Thoracic aorta (tissue), 2 donors: ENCODE measurements at places on chromosomes 3 and 15. TPM values are rescaled to one million over a fixed set of nuclear protein-coding genes. Genes with fewer than 3 reads are reported as not detected.

- DNase-seq: no peak
Measured at GRCh38 chr3:196044513-196044912, 37.4 kb downstream of the TFRC start.

- DNase-seq: no peak
Measured at GRCh38 chr3:73503781-73504180, 121.0 kb downstream of the PDZRN3 start.

- no peak for DNase-seq
Measured at GRCh38 chr3:13419505-13420044, 547 bp downstream of the NUP210 start.

DNA sequence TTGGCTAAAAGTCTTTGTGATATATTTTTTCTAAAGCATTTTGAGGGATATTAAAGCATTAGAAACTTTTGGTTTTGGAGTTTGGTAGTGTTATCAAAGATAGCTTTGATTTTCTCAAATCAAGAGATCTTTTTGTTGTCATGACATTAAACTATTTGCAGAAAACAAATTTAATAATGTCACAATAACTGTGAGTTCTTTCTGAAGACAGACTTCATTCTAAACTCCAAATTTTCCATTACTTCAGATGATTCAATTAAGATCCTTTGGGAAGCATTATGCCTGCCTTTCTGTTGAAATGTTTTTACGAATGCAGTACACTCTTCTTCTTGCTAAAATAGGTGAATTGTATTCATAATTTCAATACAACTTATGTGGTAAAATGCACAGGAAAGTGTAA lies 145.4 kb downstream of the ALCAM start:
- no peak for DNase-seq

GRCh38 chr3:58586776-58587192 lies 9.6 kb upstream of the FAM107A start:
- no peak for DNase-seq

- no peak for DNase-seq
Measured at GRCh38 chr3:14837878-14838258, 19.1 kb downstream of the FGD5 start.

- no peak for DNase-seq
Measured at GRCh38 chr3:42814914-42815507, 5.8 kb downstream of the ACKR2 start.

- DNase-seq: no peak
Measured at GRCh38 chr3:69907554-69907953, 92.0 kb upstream of the SAMMSON start.

DNA sequence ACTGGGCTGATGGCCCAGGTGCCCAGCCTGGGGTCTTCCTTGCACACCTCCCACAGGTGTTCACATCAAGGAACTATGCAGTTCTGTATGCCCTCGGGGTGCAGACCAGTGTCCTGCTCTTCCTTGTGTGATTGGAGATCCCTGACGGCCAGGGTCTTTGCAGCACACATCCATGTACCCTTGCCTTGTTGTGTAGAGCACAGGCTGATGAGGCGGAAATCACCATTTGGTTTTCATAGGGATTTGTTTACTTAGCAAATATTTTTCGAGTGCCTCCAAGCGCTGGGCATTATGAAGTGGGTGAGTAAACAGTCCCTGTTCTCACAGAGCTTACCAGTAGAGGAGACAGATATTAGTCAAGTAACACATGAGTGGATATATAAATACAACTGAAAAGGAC lies 209.3 kb upstream of the UMPS start:
- DNase-seq: no peak

- DNase-seq: no peak
Measured at GRCh38 chr15:58043192-58043903, 22.2 kb downstream of the ALDH1A2 start.

- DNase-seq: no peak
Measured at GRCh38 chr3:114848643-114849350, 298.3 kb downstream of the ZBTB20 start.

GRCh38 chr15:82585072-82585471 lies 44.8 kb upstream of the RPS17 start:
- DNase-seq: no peak

GRCh38 chr15:57213862-57214261 lies 162.4 kb upstream of the CGNL1 start:
- no peak for DNase-seq

GRCh38 chr3:169146866-169147237 lies 516.7 kb downstream of the MECOM start:
- no peak for DNase-seq

- no peak for DNase-seq
Measured at GRCh38 chr3:105527535-105527934, 160.8 kb downstream of the ALCAM start.

GRCh38 chr3:12041446-12042041 lies 37.4 kb downstream of the SYN2 start:
- no peak for DNase-seq

DNA sequence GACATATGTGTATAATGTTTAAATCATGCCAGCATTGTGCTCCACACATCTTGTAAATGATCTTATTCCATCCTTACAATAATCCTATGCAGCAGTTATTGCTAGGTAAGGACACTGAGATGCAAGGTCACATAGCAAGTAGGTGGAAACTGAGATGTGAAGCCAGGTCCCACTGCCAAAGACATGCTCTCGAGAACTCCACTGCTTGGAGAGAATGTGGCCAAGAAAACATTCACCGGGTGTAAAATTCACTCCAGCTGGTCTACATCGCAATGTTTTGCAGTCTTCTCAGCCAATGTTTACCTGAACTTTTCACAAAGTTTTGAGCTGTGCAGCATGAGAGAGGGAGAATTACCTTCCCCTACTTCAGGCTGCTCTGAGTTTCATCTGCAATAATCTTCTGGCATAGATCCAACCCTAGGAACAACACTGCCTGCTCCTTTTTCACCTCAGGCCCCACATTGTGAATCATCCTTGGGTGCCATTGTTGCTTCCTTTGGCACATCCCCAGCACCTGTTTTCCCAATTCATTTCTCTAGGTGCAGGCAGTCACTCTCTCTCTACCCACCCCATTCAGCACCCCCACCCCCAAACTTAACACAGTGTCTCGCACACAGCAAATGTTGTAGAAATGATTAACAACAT lies 53.5 kb upstream of the PRTG start:
- no peak for DNase-seq

GRCh38 chr3:129614435-129614834 lies 8.0 kb upstream of the PLXND1 start:
- no peak for DNase-seq

DNA sequence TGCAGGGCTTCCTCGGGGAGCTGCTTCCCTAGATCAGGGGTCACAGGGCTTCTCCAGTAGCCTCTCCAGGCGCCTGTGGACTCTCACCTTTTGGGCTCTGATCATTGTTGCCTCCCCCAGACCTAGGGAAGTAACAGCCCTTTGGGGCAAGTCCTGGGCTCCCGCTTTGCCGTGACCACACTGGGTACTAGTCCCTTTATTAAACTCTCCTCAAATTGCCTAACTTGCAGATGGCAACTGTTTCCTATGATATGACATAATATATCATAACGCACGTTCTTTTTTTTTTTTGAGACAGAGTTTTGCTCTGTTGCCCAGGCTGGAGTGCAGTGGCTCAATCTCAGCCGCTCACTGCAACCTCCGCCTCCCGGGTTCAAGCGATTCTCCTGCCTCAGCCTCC lies 17.9 kb upstream of the NRROS start:
- no peak for DNase-seq

DNA sequence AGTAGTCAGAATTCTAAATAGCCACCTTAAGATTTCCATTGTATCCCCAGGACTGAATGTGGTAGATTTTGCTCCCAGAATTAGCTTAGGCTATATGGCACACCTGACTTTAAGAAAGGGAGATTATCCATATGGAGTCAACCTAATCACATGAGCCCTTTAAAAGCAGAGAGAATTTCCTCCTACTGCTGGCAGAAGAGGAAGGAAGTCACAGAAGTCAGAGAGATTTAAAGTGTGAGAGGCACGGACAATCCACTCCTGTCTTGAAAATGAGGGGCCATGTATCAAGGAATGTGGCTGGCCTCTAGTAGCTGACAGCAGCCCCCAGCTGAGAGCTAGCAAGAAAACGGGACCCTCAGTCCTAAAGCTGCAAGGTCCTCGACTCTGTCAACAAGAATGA lies 26.8 kb downstream of the LRRC31 start:
- DNase-seq: no peak

- DNase-seq: no peak
Measured at GRCh38 chr3:100465892-100466777, 26.3 kb upstream of the TMEM45A start.

DNA sequence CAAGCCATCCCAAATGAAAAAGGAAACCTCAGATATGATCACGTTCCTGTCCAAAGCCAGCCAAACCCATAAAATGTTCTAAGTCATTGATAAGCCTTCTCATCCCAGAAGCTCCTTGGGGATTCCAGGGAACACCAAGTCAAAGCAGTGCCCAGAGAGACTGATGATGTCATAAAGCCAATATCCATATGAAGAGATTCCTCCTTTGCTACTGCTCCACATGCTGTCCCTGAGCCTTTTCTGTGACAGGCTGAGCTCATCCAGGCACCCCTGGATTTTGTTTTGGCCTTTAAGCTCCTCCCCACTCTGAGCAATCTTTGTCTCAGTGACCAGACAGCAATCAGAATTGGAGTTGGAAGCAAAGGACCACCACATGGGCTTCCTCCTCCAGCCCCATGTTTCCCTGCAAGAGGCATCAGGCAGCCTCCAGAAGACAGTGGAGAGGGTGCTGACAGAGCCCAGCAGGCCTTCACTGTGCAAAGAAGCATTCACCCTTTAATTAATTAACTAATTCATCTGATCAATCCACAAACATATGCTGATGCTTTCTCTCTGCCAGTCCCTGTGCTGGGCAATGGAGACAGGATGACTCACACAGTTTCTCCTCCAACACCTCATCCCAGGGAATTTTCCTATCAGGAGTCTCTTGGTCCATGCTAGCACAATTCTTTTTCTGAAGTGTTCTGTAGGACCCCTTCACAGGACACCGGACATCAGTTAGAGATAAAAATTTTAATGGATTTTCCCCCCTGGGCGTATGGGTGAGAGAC lies 25.0 kb downstream of the MEX3B start:
- no peak for DNase-seq

GRCh38 chr3:133396906-133397305 lies 3.0 kb upstream of the BFSP2 start:
- DNase-seq: no peak

DNA sequence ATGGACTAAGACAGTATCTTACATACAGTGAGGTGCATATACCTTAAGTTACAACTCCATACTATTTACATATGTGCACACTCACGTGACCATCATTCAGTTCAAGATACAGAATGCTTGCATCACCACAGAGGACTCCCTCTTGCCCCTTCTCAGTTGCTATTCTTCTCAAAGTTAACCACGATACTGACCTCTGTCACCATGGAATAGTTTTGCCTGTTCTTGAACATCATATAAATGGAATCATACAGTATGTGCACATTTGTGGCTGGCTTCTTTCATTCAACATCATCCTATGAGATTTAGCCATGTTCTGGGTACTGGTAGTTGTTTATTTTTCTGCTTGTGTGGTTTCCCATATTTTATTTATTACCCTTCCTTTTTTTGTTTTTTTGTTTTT lies 10.4 kb upstream of the ZSCAN2 start:
- DNase-seq: no peak

DNA sequence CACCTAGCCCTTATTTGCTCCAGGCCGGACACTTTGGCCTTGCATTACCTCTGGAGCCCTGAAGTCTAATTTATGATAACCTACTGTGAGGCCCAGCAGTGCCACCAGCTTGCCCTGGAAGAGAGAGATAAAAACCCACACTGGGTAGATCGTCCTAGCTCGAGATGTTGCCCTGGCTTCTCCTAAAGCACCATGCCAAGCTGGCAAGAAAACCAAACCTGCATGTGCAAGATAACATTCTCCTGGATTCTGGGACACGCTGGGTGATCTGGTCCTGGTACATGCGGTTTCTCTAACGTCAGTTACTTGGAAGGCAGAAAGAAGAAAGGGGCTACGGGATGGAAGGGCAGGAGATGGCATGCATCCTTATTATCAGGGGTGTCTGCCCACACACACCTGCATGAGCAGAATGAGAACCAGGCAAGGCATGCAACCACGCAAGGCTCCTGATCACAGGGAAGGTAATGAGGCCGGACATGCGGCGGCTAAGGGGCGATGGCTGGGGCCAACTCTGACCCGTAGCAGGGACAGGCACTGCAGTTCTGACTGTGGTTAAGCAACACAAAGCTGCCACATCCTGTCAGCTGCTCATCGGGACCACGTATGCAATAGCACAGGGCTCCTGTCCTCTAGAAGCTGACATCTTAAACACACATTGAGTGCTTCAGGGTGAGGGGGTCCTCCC lies 73.0 kb downstream of the OXNAD1 start:
- no peak for DNase-seq

- DNase-seq: no peak
Measured at GRCh38 chr3:47661121-47661752, 82.6 kb upstream of the CSPG5 start.

DNA sequence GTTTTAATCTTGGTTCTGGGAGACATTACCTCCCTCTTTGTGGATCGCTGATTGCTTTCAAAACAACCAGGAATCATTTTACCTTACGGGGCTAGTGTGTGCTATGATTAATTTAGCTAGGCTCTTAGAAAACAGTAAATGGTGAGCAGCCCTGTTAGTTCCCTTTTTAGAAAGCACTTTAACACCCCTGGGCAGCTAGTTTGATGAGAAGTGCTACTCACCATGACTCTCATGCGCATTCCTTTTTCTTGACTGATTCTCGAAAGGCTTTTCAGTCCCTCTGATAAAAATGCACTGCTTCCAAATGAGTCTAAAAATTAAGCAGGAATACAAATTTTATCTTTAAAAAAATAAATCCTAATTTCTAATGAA lies 75.3 kb upstream of the LEKR1 start:
- DNase-seq: no peak

DNA sequence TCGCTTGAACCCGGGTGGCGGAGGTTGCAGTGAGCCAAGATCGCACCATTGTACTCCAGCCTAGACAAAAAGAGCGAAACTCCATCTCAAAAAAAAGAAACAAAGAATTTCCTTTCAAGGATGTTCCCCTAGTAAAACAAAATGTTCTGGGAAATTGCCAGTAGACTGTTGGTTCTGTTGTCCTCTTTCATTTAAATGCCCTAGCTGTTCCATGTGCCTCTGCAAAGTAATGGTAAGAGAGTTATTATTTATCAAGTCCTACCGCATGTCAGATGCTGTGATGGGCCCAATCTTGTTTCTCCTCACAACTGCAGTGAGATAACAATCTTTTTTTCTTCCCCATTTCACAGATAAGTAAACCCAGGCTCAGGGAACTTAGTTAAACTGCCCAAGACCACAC lies 254.3 kb upstream of the TPM1 start:
- DNase-seq: no peak

Gene FSTL1
- total RNA-seq: 601 TPM

Gene ATP13A5
- total RNA-seq: not detected

Gene WNT5A
- 6.5 TPM for total RNA-seq

Gene RHOV
- total RNA-seq: not detected

Gene SMAD6
- total RNA-seq: 113 TPM

Gene LSMEM2
- total RNA-seq: not detected

Gene SAXO2
- total RNA-seq: not detected

Gene NEK11
- 1.8 TPM for total RNA-seq

Gene SI
- total RNA-seq: not detected

Gene HTD2
- total RNA-seq: 13.9 TPM

Gene PAQR9
- 0.21 TPM for total RNA-seq

Gene C3orf62
- 5.4 TPM for total RNA-seq
